ENCODE measurements at places on chromosomes 2 and 18.

- DNase-seq = no peak
These were observed 128.0 kb downstream of the OLA1 start for GRCh38 chr2:174120346-174120745.

DNA sequence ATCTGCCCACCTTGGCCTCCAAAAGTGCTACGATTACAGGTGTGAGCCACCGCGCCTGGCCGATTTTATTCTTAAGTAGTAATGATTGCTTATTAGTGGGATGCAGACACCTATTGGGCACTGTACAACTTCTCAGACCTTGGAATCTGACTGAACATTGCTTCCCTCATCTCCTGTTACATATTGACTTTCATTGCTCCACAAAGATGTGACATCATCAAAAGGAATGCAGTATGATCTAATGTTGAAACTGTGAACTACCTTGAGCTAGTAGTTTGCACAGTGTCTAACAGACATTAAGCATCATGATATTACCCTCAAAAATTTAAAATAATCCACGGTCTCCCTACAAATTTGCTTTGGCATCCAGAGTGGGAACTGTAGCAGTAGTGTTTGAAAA, 109.8 kb upstream of the SIX2 start:
- no peak for DNase-seq

DNA sequence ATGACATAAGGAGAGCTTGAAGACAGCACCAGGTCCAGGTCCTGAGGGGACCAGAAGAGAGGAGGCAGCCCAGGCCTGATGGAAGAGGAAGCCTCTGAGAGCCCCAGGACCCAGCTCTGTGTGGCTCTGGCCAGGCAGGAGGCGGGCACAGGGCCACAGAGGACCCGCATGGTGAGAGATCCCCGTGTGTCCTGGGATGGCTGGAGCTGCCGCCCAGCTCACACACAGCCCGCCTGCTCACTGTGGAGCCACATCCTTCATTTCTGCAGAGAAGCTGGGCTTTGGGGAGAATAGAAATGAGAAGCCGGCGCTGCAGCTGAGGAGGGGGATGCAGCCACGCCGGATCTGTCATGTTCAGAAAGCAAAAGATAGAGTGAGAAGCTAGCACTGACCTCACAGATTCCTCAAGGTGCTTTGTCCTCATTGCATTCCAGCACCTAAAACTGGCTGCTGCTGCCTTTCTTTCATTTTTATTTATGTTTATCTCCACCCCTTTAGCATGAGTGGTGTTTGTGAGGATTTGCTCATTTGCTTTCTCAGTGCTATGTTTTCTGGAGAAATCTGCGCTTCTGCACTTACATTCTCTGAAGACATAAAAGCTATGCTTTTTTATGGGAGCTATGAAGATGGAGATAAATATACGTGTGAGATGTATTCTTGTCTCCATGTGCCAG, 307.6 kb upstream of the MYT1L start:
- DNase-seq = no peak

DNA sequence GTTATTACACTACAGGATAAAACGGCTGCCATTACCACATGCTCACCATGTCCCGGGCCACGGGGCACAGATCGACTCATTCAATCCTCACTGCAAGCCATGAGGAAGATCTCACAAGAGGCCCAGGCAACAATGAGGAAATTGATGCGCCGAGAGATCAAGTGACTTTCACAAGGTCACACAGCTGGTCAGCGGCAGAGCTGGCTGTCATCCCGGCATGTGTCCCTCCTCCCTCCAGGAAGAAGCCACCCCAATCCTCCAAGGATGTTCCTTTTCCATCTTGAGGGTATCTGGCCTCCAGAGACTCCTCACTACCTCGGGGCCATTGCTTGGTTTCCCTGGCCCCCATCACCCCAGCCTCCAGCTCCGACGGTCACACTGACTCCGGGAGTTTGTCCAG, 65.3 kb upstream of the GLI2 start:
- DNase-seq = no peak

GRCh38 chr2:239611222-239611795, 210.5 kb upstream of the HDAC4 start:
- DNase-seq = no peak

GRCh38 chr2:158048327-158048726, 53.3 kb upstream of the UPP2 start:
- no peak for DNase-seq

DNA sequence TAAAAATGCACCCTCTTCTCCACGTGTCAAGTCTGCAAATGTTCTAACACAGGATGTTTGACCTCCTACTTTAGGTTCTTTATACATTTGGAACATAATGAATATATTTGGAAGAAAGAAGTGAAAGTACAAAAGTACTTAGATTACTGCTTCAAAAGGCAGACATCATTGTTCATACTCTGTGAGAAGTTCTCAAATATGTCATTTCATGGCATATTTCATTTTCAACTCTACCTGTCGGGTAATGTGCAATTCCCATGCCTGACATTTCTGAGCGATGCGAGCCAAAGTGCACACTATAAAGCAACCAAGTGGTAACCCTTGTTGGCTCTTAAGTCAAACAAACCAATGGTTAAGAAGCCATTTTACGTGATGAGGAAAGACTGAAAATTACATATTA, 7.0 kb downstream of the BUB1 start:
- DNase-seq = no peak

DNA sequence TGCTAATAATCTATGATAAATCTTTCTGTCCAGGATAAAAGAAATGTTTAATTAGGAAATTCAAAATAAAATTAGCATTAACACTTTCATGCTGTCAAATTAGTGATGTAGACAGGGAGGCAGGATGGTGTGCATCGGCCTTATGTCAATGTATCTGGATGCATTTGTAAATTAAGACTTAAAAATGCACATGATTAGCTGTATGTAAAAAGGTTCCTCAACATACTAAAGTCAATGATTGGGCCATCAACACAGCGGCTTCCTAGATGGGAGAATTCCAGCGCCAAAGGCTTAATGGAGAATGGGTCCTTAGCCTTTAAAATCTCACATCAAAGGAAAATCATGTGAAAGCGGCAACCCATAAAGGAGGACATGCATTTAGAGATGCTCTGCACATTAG, 77.5 kb upstream of the ZEB2 start:
- no peak for DNase-seq

GRCh38 chr2:72759755-72760154, 66.1 kb downstream of the EXOC6B start:
- no peak for DNase-seq

DNA sequence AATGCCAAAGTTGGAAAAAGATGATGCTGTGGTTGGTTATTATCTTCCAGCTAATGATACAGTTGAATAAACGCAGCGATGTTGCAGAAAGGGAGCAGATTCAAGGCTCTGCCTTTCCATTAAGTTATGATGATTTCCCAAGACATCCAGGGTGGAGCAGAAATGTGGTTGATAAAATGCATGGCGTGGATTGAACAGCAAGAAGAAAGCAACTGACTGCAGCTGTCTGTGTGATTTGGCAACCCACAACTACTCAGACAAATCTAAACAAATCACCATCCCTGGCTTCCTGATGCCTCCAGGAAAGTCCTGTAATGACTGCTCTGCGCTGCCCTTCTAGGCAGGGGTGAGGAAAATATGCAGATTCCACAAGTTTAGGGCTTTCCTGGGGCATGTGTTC, 166.3 kb downstream of the NRP2 start:
- DNase-seq = no peak

DNA sequence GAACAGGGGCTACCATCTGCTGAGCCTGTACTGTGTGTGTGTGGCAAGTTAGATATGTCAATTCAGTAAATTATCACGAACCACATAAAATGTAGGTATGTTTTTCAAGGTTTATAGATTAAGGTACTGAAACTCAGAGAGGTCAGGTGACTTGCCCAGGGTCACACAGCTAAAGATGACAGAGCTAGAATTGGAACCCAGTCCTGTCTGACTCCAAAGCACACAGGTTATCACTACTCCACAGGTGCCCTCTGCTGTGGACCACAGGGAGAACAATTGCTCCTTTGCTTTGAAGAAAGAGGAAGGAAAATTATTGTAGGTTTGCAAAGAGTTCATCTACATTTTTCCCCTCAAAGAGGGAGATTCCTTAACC, 229.7 kb upstream of the AGAP1 start:
- DNase-seq = peak; percentile 26

DNA sequence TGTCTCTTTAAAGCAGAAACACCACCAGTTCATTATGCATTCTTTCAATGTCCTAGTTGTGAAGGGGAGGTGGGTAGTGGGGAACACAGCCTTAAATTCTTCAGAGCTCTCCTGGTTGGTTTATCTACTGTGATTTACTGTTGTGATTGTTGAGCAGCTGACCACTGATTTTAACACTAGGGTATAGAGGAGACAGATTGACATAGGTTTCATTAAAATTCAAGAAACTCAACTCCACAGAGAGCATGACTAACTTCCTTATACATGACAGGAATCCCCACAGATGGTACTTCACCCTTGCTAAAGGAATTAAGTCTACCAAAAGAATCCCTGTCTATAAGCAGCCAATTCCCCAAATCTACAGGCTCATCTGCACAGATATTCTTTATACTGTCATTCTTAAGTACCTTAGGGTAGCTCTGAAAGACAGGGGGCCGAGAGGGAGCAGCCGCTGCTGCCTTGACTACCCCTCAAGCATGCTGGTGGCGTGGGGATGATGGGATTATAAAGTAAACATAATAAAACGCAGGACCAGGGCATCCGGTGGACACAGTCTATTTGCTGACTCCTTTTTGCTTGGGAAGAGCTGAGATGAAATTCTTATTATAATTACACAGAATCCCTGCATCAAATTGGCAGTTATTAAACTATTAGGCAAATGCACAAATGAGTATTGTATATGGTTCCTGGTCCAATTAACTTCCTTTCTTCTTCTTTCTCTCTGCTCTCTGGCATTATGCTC, 1377.6 kb upstream of the PIK3C3 start:
- DNase-seq = no peak

DNA sequence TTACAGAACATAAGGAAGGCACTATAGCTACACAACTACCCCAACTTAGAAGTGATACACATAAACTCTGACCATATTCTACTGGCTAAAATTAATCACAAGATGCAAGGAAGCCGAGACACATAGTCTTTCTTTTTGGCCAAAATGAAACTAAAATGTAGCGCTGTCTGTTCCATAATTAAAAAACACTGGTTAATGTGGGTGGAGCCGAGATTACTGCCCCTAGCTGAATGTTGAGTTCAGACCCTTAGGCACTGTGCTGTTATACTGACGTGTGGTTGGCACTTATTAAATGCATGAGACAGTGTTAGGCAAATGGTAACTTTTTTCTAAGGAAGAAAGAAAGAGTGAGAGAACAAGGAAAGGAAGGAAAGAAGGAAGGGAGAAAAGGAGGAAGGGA, 254.6 kb upstream of the RND3 start:
- no peak for DNase-seq

- DNase-seq = no peak
These were observed 11.0 kb downstream of the TANK start for GRCh38 chr2:161170958-161171932.

DNA sequence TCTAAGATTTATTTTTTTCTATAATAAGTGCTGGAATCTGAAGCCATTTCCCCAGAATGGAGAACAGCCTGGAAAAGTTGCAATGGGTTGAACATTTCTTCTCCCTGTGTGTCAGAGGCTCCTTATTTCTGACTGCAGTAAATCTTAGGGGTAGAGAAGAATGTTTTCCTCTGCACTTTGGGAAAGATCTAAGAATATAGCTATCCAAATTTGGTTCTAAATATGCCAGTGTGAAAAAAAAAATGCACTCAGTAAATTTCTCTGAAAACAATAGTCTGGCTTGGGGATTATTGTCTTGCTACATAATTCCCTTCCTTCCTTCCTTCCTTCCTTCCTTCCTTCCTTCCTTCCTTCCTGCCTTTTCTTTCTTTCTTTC, 19.7 kb upstream of the CYRIA start:
- no peak for DNase-seq

GRCh38 chr2:156470975-156471583, 34.9 kb downstream of the GPD2 start:
- DNase-seq = no peak

DNA sequence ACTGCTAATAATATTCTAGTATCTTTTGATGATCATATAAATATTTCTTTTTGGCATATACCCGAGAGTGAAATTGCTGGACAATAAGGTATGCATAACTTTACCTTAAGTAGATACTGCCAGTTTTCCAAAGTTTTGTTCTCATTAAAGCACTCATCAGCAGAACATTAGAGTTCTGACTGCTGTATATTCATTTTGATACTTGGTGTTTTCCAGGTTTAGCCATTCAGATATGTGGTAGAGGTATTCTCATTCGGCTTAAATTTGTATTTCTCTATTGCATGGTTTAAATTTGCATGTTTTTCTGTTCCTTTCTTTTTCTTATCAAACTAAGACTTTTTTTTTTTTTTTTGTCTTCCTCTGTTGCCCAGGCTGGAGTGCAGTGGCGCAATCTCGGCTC, 18.2 kb downstream of the CYBRD1 start:
- no peak for DNase-seq

- DNase-seq = no peak
These were observed 782.6 kb upstream of the ID2 start for GRCh38 chr2:7899241-7899640.

- no peak for DNase-seq
These were observed 80.6 kb downstream of the EML6 start for GRCh38 chr2:54803783-54804751.

- no peak for DNase-seq
These were observed 130.4 kb upstream of the ZFP36L2 start for GRCh38 chr2:43356774-43357173.

DNA sequence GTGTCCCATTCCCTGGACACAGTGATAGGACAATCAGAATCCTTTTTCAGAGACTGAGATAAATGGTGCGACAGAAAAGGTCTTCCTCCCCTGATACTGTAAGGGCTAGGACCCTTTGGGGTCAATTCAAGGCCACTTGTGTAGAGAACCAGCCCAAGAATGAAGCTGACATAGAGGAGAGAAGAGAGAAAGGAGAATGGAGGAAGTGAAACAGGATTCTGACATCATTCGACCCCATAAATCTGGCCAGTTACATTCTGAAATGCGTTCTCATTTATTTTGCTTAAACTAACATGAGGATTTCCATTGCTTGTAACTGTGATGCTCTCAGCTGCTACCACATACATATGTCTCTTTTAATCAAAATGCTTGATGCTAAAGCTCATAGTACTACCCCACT, 148.1 kb downstream of the TMEM163 start:
- DNase-seq = no peak

- DNase-seq = no peak
These were observed 262.2 kb downstream of the PHLPP1 start for GRCh38 chr18:62977512-62977911.

DNA sequence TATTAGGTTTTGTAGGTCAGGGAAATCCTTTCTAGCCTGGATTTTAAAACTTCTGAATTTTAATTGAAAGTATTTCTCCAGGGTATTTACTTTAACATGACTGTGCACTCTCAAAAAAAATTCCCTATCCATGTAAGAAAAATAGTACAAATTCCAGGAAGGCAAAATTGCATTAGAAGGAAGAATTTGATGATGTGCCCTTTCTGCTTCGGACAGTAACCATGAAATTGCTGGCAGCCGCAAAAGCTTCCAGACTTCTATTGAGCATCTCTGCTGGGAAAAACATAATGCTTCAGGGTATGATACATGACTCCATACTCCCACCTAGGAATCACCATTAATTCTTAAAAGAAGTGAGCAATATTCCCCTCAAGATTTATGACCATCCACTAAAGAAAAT, 17.2 kb upstream of the KLF7 start:
- no peak for DNase-seq

Data from NCI-H460 (cell line).